ENCODE measurements at places on chromosomes 12 and 14.

DNA sequence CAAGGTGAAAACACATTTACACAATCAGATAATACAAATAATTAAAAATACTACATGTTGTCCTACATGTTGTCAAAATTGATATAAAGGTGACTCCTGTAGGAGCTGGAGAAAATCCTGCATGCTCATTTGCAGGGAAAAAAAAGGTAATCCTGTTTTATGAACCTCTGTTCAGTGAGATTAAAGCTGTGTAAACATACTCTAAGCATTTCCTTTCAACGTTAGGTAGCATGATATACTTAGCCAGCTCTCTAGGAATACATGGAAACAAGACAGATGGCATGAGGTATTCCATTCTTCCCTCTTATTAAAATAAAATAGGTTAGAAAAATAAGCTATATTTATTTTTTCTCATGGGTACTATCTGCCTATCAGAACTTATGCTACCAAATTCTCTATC, 635.7 kb upstream of the FLRT2 start:
- DNase-seq = no peak

DNA sequence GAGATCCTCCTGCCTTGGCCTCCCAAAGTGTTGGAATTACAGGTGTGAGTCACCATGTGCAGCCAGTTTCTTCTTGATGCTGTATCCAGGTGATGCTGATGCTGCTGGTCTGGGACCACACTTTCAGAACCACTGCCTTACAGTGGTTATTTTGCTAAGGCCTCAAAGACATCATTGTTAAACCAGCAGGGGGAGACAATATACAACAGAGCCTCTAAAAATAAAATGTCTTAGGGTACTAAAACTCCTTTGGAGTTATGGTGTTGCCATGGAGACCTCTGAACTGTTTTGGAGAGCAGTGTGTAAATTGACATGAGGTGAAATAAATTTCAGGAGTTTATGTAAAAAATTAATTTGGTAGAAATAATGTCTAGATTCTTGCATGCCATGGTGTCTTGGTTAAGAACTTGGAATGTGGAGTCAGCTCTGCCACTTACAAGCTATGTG, 1.1 kb upstream of the ARG2 start:
- no peak for DNase-seq

- DNase-seq = no peak
These were observed 111.9 kb upstream of the KRAS start for GRCh38 chr12:25362646-25363045.

DNA sequence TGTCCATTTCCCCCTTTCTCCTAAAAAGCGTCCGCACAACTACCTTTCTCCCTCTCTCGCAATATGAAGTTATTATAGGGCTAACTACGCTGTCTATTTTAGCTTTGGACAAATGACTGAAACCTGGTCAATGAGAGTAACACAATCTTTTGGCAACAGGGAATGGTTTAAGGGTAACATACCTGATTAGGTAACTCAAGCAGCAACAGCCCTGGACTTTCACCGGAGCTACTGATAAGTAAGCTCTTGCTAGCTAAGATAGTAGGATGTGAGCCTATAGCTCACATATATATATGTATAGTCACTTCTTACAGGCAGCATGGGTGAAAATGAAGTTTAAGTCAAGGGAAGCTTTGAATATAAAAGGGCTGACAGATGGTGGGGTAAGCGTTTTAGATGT, 313.0 kb downstream of the CEP128 start:
- no peak for DNase-seq

DNA sequence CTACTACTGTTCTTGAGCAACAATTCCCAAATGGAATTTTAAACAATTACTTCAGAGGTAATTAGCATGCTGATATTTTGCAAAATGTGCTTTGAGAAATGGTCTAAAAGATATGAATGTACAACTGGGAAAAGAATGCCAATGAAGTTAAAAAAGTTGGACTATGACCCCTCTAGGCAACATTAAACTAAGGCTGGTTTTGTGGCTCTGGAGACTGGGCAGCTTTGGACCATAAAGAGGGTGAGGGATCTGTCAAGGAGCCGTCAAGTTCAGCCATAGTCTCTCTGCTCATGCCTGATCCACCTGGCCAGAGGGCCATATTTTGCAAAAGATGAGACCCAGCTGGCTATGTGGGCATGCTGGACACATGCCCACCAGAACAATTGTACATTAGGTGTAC, 38.8 kb downstream of the CMAS start:
- no peak for DNase-seq

GRCh38 chr14:103103461-103104388, 9.2 kb downstream of the EXOC3L4 start:
- no peak for DNase-seq

- no peak for DNase-seq
These were observed 43.6 kb downstream of the SPATS2 start for GRCh38 chr12:49410818-49411217.

All from stimulated activated CD8-positive, alpha-beta memory T cell treated with anti-CD3 and anti-CD28 coated beads, Interleukin-15, amount 100 ng/mL, for 1 hour (primary cell).